H7 (cell line): ENCODE measurements at places on chromosomes 4 and X. TPM values are rescaled to one million over a fixed set of nuclear protein-coding genes. Genes with fewer than 3 reads are reported as not detected.

DNA sequence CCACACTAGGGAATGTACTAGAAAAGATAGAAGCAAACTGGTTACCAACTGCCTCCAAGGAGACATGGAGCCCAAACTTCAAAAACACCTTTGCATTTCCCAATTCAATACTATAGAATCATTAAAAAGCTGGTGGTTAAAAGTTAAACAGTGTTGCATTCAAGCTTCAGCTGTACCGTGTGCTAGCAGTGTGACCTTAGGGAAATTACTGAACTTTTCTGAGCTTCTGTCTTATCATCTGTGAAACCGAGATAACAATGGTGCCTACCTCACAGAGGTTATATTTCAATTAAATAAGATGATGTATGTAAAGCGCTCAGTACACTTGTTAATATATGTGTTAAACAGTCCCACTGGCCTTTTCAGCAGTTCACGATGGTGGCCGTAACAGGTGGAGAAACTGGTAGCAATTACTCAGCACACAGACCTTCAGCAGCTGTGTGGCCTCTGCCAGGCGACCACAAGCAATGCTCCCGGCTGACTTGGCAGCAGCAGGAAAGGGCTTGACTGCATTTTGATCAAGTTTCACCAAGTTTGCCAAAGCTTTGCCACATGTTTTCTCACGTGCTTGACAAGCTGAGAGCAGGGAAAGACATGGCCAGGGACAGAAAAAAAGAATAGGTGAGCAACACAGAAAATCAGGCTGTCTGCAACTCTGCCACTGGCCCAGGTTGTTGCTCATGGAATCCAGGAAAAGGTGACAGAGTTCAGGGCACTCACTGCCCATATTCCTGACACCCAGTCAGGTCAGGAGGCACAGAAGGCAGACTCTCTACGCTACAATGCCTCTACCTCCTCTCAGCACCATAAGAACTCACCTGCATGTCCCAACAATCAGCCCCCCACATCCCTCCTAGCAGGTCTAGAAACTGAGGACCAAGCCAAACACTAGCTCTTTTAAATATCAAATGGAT is 72.1 kb downstream of the PARM1 start:
- no peak for DNase-seq

- DNase-seq: no peak
These were observed 6.2 kb downstream of the RTL5 start for GRCh38 chrX:72125331-72126047.

DNA sequence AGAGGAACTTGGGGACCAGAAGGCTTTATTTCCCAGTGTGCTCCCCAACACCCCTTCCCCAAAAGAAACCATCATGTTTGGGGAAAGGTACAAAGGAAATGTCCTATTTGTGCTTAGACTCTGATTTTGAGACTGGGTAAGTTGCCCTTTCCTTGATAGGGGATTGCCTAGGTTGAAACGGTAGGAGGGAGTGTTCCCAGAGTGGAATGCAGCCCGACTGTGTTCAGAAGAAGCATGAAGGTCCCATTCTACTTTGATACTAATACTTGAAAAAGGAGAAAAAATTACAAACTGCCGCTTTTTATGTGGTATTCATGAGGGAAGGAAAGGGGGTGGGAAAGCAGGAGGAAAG is 32.4 kb upstream of the TMEM131L start:
- DNase-seq: no peak

DNA sequence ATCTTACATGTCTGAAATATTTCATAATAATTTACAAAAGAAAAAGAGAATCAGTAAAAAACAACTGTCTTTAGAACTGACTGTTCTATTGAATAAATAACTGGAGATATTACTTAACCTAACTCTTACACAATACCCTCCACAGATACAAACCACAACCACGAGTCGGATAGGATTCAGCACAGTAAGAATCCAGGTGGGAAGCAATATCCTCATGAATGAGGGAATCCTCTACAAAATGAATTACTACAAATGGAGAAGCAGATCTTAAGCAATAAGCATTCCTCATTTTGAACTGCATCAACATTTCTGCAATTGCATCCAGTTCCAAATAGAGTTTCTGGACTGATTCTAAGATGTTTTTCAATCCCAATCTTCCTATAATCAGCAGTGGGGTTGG is 227.1 kb downstream of the SH2D1A start:
- DNase-seq: no peak

Gene MAGED4B
- 5.1 and 25.0 TPM in 2 replicates for total RNA-seq

Gene AFM
- not detected in 2 replicates for total RNA-seq

Gene SLC6A14
- total RNA-seq: 0.03 TPM in 1 of 2 replicates, not detected in the other

Gene SPATA4
- not detected in 2 replicates for total RNA-seq

Gene MAML3
- 5.9 and 7.1 TPM in 2 replicates for total RNA-seq

Gene IL13RA2
- not detected in 2 replicates for total RNA-seq

DNA sequence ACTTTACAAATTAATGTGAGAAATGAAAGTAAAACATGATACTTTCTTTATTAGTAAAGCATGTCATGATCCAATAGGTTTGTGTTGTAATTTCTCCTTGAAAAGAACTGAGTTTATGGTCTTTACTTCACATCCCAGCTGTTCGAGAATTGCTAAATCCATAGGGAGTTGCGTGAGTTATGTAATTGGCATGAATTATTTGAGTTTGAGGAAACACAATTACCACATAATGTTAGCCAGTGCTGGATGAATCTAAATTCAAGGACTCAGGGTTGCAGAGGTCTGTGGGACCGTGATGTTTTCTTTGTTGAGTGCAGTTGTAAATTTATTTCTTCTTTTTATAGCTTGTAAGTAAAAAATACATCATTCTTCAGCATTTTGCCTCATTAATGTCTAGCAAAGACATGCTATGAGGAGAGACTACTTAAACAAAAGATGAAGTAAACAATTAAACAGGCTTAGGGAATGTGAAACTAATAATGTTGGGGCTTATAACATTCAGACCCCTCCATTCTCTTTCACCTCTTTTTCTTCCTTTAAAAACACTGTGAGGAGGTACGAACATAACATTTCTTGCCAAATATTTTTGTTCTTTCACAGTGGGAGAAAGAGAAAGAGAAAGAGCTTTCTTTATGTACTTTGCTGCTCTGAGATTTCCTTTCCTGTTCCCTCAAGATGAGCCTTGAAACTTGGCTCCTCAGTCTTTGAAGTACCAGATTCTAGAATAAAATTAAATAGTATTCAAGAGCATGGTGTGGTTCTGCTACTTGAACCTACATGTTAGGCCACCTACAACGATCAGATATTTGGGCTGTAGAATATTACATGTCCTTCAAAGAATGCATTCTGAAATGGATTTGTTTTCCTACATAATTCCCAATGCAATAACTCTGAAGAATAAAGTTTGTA is 159.6 kb upstream of the ANK2 start:
- DNase-seq: no peak

GRCh38 chrX:66654411-66654810 is 15.5 kb upstream of the EDA2R start:
- no peak for DNase-seq

GRCh38 chrX:17968367-17968766 is 107.3 kb upstream of the RAI2 start:
- no peak for DNase-seq

DNA sequence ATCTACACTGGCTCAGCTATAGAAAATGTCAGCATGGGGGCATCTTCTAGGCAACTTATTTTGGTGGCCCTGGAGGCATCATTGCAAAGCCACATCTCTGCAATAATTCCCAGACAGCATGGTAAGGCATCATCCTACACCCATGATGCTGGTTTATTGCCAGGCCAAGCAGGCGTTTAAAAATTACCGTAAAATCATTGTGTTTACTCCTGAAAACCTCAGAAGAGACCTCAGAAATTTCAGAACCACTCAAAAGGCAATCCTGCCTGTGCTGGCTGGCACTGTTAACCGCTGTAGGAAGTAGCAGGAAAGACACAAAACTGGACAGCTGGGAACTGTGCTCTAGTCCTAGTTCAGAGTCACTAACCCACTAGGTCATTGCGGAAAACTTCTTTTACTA is 63.2 kb downstream of the MID1 start:
- DNase-seq: no peak

DNA sequence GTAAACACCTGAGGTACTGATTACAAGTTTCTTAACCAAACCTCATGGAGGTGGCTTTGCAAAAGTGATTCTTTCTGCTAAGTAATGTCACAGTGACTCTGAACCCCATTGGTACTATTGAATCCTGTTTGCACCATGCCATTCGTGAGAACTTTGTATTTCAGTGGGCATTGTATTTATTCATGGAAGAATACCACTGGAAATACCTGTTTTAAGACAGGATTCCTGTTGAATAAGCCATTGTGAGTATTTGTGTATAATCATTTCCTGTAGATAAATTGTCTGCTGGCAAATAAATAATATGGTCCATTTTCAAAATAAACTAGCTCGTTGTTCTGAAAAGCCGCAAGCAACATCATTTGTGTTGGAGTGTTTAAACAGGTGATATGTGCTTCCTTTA is 136.4 kb upstream of the GUCY1A1 start:
- DNase-seq: no peak

GRCh38 chr4:119627267-119628255 is 1.0 kb downstream of the PDE5A start:
- DNase-seq: peak; percentile 89

Gene FRAS1
- total RNA-seq: 20.9 and 27.9 TPM in 2 replicates

DNA sequence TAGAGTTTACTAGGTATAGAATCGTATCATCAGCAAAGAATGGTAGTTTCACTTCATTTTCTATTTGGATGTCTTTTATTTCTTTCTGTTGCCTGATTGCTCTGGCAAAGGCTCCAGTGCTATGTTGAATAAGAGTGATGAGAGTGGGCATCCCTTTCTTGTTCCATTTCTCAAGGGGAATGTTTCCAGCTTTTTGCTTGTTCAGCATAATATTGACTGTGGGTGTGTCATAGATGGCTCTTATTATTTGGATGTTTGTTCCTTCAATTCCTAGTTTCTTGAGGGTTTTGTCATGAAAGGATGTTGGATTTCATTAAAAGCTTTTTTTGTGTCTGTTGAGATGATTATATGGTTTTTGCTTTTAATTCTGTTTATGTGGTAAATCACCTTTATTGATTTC is 1114.5 kb downstream of the RAPGEF2 start:
- DNase-seq: no peak
